GF-D8 (cell line): ENCODE measurements at places on chromosomes 11 and 22.

GRCh38 chr11:125593114-125593820, 615 bp downstream of the STT3A start:
- no peak for DNase-seq

GRCh38 chr11:2803186-2804091, 82.1 kb downstream of the CDKN1C start:
- DNase-seq, result no peak

GRCh38 chr11:15286465-15286864, 171.7 kb downstream of the INSC start:
- DNase-seq, result no peak

DNA sequence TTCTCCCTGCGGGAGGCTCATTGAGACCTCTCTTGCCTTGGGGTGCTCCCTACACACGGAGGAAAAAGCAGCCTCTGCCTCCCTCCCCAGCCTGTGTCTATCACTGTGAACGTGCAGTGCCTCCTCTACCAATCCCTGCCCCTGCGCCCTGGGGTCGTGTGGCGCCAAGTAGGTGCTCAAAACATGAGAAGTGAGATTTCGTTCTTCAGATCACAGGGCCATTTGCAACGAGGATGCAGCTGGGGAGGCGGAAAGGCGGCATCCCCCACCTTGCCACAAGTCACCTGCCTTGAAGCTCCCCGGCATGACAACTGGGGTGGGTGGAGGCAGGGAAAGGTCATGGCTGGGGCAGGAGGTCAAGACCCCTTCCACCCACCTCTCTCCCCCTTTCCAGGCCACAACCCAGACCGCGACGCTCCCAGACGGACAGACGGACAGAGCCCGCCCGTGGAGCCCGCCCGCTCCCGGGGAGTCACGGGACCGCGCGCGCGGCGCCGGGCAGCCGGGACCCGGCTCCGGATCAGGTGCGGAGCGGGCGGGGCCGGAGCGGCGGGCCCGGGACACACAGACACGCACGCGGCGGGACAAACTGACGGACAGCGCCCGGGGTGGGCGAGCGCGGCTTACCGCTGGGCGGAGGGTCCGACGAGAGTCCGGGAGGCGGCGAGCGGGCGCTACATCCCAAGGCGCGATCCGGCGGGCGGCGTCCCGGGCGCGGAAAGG, 485 bp downstream of the KCNJ4 start:
- no peak for DNase-seq

GRCh38 chr22:38298312-38299005, 18.8 kb downstream of the CSNK1E start:
- no peak for DNase-seq

GRCh38 chr22:47793304-47794101, 1031.1 kb downstream of the TBC1D22A start:
- no peak for DNase-seq

DNA sequence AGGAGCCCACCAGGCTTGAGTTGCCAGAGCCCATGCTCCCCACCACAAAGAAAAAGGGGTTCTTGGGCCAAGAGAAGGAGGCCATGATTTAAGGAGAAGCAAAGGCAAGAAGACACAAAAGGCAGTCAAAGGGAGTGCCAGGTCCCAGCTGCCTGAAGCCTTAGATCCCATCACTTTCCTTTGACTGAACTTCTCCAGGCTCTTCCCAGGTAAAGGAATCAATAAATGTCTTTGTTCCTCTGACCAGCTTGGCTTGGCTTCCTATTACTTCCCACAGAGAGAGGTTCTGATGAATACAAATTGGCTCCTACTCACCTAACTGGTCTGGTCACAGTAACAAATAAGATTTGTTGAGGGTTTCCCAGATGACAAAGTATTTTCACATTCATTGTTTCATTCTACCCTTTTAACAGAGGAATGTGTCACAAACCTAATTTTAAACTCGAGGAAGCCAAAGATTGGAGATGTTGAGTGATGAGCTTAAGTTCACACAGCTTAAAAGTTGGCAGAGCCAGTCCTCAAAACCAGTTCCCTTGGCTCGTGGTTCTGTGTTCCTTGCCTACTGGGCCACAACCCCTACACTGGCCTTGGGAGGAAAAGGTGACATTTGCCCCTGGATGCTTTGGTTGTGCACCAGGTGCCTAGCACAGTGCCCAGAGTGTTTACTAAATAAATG, 96.4 kb upstream of the SESN3 start:
- DNase-seq, result no peak

DNA sequence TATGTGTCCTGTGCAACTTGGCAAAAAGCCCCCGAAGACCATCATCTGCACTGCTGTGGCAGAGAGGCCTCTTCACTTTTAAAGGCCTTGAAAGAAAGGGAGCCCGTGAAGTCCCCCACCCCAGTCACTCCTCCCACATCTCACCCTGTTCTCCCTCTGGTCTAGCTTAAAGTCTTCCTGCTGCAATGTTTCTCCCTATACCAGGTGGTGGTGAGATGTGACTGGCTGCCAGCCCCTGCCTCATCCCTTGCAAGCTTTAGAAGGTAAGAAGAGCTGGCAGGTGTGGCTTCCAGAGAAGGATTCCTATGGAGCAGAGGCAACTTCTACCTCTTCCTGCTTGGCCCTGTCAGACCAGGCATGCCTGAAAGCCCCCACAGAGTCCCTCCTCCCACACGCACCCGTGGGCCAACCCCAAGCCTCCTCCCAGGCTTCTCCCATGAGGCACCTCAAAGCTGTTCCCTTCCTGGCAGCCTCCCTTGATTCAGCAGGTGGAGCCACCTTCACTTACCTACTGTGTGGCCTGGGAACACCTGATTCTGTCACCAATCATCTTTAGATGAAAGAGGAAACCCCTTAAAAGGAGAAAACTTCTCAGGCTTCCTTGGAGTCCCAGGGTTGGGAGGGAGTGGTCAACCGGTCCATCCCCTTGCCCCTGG, 4.0 kb upstream of the TRIM29 start:
- no peak for DNase-seq

GRCh38 chr22:46024136-46024840, 47.3 kb upstream of the WNT7B start:
- DNase-seq, result no peak

DNA sequence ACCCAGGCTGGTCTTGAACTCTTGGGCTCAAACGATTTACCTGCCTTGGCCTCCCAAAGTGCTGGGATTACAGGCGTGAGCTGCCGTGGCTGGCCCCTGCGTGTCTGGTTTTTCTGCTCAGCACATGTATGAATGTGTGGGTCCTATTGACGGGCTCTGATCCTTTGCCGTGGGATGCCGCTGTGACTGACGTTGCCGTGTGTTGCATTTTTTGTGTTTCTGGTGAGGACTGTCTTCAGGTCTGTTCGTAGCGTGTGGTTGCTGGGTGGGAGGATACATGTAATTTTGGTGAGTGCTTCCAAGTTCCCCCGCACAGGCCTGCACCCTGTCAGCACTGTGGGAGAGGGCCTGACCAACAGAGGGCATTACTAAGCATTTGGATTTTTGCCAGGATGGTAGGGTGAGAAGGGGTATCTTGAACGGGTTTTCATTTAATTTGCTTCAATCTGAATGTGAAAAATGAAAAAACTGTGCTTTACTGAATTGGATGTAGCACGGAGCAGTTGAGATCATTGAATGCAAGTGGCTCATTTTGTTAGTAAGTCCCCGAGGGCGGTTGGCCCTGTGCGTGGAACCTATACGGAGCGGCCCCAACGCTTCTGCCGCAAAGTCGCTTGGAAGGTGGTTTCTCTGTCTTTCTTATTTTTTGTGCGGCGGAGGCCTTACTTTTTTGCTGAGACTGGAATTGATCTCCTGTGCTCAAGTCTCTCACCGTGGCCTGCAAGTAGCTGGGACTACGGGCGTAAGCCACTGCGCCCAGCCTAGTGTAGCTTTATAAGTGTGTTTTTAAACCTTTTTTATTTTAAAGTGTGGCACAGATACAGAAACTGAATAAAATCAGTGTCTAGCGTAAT, 8.2 kb downstream of the ZBED4 start:
- no peak for DNase-seq

DNA sequence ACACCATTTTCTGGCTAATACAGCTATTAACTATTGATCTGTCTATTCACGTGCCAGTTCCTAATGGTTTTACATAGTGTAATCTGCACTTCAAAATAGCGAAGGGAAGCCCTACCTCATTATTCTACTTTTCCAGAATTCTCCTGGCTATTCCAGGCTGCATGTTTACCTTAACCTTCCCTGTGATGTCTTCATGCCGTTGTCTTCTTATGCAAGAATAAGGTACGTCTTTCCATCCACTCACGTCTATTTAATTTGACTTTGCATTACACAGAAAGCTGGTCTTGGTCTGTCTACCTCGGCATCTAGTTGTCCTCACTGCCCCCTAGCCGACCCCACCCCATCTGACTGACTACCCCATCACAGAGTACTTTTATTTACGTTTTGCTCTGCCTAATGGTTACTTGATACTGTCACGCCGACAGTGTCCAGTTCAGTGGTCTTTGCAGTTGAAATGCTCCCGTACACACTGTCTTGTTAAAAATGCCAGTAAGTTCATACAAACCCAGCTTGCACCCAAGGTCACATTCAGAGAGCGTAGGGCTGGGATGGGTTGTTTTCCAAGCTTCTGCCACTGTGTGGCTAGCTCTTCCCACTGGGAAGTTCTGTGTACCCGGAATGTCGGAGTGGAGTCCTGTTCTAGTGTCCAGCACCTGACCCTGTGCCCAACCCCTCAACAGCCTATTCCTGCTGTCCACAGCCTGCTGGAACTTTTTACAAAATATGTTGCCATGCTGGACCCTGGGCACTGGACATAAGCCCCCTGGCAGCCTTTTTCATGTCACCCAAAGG, 15.0 kb downstream of the NEAT1 start:
- no peak for DNase-seq

GRCh38 chr11:28243061-28243460, 134.9 kb downstream of the METTL15 start:
- no peak for DNase-seq

DNA sequence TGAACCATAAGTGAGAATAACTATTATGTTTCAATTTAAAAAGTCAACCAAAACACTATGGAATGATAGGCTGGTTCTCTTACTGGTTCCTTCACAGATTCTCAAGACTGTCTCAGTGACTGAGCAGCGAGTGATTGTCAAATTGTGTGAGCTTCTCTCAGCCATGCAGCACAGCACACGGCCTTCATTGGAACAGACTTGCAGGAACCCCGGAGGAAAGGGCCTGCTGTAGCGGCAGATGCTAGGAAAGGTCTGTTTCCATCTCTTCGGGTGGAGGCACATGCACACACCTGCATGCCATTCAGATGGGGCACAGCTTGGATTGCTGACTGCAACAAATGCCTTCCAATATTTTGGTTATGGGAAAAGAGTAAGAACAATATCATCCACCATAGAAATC, 741.8 kb downstream of the OPCML start:
- DNase-seq, result no peak

DNA sequence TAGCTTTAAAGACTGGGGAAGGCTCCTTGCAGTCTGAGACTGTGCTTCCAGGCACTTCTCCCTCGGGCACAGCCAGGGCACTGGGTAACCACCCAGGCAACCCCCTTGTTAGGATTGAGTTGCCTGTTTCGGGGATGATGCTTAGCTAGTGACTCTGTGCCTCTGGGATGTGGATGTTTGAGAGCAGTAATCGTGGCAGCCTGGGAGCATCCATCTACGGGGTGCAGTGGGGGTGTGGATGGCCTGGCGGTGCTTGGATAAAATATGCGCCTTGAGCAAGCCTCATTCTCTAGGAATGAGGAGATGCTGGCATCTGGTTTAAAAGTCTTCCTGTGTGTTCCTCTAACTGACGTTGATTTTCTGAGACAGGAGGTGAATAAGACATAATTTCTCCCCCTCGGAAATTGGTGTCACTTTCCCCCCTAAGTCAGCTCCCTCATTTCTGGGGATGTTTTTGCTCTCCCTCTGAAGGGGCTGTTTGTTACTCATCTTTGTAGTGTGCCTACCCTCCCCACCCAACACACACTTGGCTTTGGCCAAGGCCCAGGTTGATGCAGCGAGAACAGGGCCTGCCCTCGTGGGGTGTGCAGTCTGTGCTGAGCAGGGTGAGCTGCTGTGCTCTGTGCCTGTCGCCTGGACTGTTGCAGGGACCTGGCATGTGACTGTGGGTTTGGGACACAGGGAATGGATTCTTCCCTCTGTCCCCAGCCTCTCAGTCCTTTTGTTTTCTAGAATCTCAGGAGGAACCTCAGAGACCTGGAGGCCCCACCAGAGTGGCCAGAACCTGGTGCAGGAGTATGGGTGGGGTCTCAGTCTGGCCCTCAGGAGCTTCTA, 2.0 kb downstream of the GNAZ start:
- DNase-seq, result no peak

DNA sequence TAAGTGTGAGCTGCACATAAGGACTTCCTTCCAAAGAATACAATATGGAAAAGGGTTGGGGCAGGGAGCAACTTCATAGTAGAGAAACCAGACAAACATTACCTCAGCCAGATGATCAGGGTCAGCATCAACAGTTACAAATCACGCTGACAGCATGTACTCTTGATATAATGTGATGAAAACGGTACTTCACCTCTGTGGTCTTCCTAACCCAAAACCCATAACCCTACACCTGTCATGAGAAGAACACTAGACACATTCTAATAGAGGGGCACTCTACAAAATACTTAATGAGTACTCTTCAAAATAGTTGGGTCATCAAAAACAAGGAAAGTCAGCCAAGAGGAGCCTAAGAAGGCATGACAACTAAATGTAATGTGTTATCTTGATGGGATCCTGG, 43.9 kb downstream of the RRAS2 start:
- DNase-seq, result no peak

DNA sequence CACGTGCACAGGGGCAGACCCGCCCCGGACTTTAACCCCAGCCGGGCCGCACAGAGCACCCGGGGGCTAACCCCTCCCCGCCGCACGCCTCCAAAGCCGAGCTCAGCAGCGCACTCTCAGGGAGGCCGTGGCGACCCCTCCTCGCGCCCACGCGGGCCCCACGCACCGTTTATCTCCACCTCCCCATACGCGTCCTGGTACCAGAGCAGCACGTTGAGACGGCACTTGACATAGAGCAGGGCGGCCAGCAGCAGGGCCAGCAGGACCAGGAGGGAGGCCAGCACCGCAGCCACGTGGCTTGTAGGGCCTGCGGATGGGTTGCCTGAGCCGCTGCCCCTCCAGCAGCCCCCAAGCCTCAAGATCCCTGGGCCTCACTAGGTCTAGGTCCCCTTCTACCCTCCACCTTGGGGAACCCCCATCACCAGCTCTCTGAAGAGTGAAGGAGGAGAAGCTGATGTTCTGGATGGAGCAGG, 7.1 kb downstream of the SIGIRR start:
- no peak for DNase-seq

- no peak for DNase-seq
Measured at GRCh38 chr22:38843201-38843656, 599 bp downstream of the NPTXR start.

- no peak for DNase-seq
Measured at GRCh38 chr11:99519095-99519494, 498.3 kb downstream of the CNTN5 start.

DNA sequence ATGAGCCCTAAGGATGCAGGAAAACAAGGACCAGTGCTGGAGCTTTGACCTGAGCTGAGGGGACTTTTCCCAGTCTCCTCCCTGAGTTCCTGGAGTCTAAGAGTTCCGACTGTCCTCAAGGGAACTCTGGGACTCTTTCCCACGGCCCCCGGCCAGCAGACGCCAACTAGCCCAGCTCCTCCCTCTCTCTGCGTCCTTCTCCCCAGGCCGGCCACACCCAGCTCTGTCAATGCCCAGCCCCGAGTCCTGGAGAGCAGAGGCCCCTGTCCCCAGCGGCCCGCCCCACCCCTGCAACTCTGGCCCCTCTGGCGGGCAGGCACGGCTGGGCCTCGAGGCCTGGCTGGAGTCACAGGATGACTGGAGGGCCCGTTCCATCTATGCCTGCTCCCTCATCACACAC, 29.8 kb downstream of the NECTIN1 start:
- no peak for DNase-seq
